ENCODE measurements at places on chromosomes 3 and 15. TPM values are rescaled to one million over a fixed set of nuclear protein-coding genes. Genes with fewer than 3 reads are reported as not detected.

- H3K4me3 ChIP-seq = no peak overlapping the region
- H3K36me3 ChIP-seq = peaks cover 9% of the 10 kb centered on the region
- no peaks in the 10 kb centered on the region for H3K27me3 ChIP-seq
- peaks cover 7% of the 10 kb centered on the region for H3K4me1 ChIP-seq
- no peak for DNase-seq
- H3K27ac ChIP-seq = no peak overlapping the region
Measured at GRCh38 chr15:59654046-59654445, 3.3 kb downstream of the GTF2A2 start.

The MKRN3 gene
- 0.39 TPM for polyA plus RNA-seq

DNA sequence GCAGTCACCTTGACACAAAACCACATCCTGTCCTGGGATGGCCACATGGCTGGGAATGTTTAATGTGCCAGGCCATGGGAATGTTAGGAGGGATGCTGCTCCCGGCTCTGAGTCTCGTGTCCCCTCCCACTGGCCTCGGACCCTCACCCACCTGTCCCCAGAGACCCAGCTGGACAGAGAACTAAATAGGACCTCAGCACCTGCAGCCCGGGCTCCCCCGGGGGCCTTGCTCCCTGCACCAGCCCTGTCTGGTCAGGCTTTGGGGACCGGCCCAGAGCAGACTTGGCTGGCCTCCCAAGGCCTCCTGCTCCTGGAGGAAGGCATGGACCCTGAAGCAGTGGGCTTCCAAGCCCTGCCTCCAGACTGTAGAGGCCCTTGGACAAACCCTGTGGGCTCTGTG lies 100.0 kb upstream of the IQSEC1 start:
- no peak overlapping the region for H3K27ac ChIP-seq
- H3K36me3 ChIP-seq = no peaks in the 10 kb centered on the region
- no peak for DNase-seq
- no peak overlapping the region for H3K4me3 ChIP-seq
- no peaks in the 10 kb centered on the region for H3K4me1 ChIP-seq
- no peaks in the 10 kb centered on the region for H3K27me3 ChIP-seq

- no peaks in the 10 kb centered on the region for H3K4me1 ChIP-seq
- H3K27ac ChIP-seq = no peak overlapping the region
- no peak overlapping the region for H3K4me3 ChIP-seq
- DNase-seq = no peak
- H3K36me3 ChIP-seq = peaks cover 68% of the 10 kb centered on the region
Measured at GRCh38 chr3:126436826-126437717, 38.6 kb downstream of the ZXDC start.

GRCh38 chr3:42165211-42165610 lies 74.1 kb downstream of the TRAK1 start:
- no peak overlapping the region for H3K4me3 ChIP-seq
- H3K4me1 ChIP-seq = peaks cover 22% of the 10 kb centered on the region
- H3K36me3 ChIP-seq = peaks cover 11% of the 10 kb centered on the region
- H3K27me3 ChIP-seq = no peaks in the 10 kb centered on the region

GRCh38 chr15:47553947-47554346 lies 163.4 kb upstream of the SEMA6D start:
- H3K27me3 ChIP-seq = no peaks in the 10 kb centered on the region
- no peak overlapping the region for H3K4me3 ChIP-seq
- H3K27ac ChIP-seq = no peak overlapping the region
- no peaks in the 10 kb centered on the region for H3K36me3 ChIP-seq
- DNase-seq = peak; percentile 72

- no peak overlapping the region for H3K27ac ChIP-seq
- no peaks in the 10 kb centered on the region for H3K4me1 ChIP-seq
- DNase-seq = no peak
- no peaks in the 10 kb centered on the region for H3K36me3 ChIP-seq
- H3K27me3 ChIP-seq = no peaks in the 10 kb centered on the region
- no peak overlapping the region for H3K4me3 ChIP-seq
Measured at GRCh38 chr15:51062736-51063135, 32.0 kb downstream of the TNFAIP8L3 start.

Data from small intestine (tissue), 16 donors.